ENCODE measurements at places on chromosomes 4 and X.

DNA sequence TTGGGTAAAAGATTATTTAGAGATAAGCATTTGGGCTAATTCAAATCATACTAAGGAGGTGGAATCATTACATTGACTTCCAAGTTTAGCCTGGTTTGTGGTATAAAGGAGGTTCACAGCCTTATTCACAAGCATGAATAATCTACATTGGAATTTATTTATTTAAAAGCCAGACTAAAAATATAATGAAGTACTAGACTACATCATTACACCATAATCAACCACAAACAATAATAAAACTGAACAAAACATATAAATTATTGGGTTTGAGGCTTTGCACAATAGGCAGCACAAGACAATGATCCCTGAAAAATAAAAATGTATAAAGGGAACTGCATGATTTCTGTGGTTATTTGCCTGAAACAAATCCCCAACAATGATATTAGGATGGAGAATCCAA is 314.0 kb downstream of the GBA3 start:
- H3K27ac ChIP-seq = no peak overlapping the region
- no peak overlapping the region for H3K4me3 ChIP-seq
- no peak for DNase-seq
- no peaks in the 10 kb centered on the region for H3K4me1 ChIP-seq
- H3K36me3 ChIP-seq = no peaks in the 10 kb centered on the region
- H3K27me3 ChIP-seq = no peaks in the 10 kb centered on the region

GRCh38 chrX:66009231-66009845 is 30.5 kb downstream of the VSIG4 start:
- H3K36me3 ChIP-seq = no peaks in the 10 kb centered on the region
- H3K27me3 ChIP-seq = no peaks in the 10 kb centered on the region
- peaks cover 22% of the 10 kb centered on the region for H3K4me1 ChIP-seq
- no peak overlapping the region for H3K27ac ChIP-seq
- no peak overlapping the region for H3K4me3 ChIP-seq
- no peak for DNase-seq

DNA sequence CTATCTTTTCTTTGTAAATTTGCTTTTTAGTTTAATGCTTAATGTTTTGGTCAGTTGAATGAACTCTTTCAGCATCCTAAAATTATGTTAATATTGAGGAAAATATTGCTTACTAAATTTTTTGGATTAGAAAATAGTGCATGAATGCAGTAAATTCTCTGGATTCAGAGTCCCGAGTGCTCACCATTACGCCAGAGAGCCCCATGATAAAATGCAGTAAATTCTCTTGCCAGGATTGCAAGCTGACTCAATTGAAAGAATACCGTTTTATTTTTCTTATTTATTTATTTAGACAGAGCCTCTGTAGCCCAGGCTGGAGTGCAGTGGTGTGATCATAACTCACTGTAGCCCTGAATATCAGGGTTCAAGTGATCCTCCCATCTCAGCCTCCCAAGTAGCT is 60.9 kb upstream of the ENPEP start:
- H3K36me3 ChIP-seq = no peaks in the 10 kb centered on the region
- no peak for DNase-seq
- no peak overlapping the region for H3K27ac ChIP-seq
- no peaks in the 10 kb centered on the region for H3K4me1 ChIP-seq
- H3K4me3 ChIP-seq = no peak overlapping the region

- no peaks in the 10 kb centered on the region for H3K4me1 ChIP-seq
- no peak for DNase-seq
- H3K27me3 ChIP-seq = no peaks in the 10 kb centered on the region
- peaks cover 2% of the 10 kb centered on the region for H3K36me3 ChIP-seq
- no peak overlapping the region for H3K4me3 ChIP-seq
These were observed 76.3 kb upstream of the ASB12 start for GRCh38 chrX:64306712-64307111.

- DNase-seq = no peak
- no peak overlapping the region for H3K27ac ChIP-seq
- H3K4me1 ChIP-seq = peaks cover 11% of the 10 kb centered on the region
These were observed 76.6 kb downstream of the MBNL3 start for GRCh38 chrX:132412208-132412607.

All from T-helper 17 cell (primary cell).